ENCODE measurements at places on chromosomes 13 and 19. TPM values are rescaled to one million over a fixed set of nuclear protein-coding genes. Genes with fewer than 3 reads are reported as not detected.

The CYP4F8 gene
- total RNA-seq: not detected

The TGFBR3L gene
- total RNA-seq: 1.8 TPM

The MRPL54 gene
- total RNA-seq: 65.3 TPM

The PTGIR gene
- not detected for total RNA-seq

The RPL21 gene
- total RNA-seq: 1,671 TPM

The IGFL3 gene
- 0.40 TPM for total RNA-seq

The PIH1D1 gene
- 85.8 TPM for total RNA-seq

The SIGLEC5 gene
- not detected for total RNA-seq

The TCF3 gene
- total RNA-seq: 65.1 TPM

The SOX1 gene
- total RNA-seq: not detected

The NDFIP2 gene
- 22.5 TPM for total RNA-seq

The KLK15 gene
- total RNA-seq: not detected

The MAP4K1 gene
- total RNA-seq: 0.85 TPM

The SOX21 gene
- 0.91 TPM for total RNA-seq

The DCT gene
- not detected for total RNA-seq

The TPTE2 gene
- total RNA-seq: not detected

The ASF1B gene
- 31.5 TPM for total RNA-seq

The GNA15 gene
- total RNA-seq: not detected

The C1QTNF9 gene
- total RNA-seq: not detected

The FXYD5 gene
- 196 TPM for total RNA-seq

The YJEFN3 gene
- 5.0 TPM for total RNA-seq

The LILRA6 gene
- not detected for total RNA-seq

The S1PR4 gene
- total RNA-seq: 0.14 TPM

The ZNF134 gene
- 9.1 TPM for total RNA-seq

The ZNF83 gene
- 0.16 TPM for total RNA-seq

The EXOC3L2 gene
- total RNA-seq: 1.8 TPM

The SCN1B gene
- total RNA-seq: 19.2 TPM

The APBA3 gene
- total RNA-seq: 13.1 TPM

The CCDC122 gene
- 1.7 TPM for total RNA-seq

The DMPK gene
- total RNA-seq: 51.7 TPM

The PLIN5 gene
- 0.28 TPM for total RNA-seq

The ENOX1 gene
- total RNA-seq: 1.3 TPM

The TMPRSS9 gene
- 0.08 TPM for total RNA-seq

The LPAR6 gene
- total RNA-seq: 1.2 TPM

Data from A549 treated with Mapracorat at 1 μM for 4 hours (cell line).